SIG-M5 (cell line): ENCODE measurements at places on chromosomes 4 and X.

DNA sequence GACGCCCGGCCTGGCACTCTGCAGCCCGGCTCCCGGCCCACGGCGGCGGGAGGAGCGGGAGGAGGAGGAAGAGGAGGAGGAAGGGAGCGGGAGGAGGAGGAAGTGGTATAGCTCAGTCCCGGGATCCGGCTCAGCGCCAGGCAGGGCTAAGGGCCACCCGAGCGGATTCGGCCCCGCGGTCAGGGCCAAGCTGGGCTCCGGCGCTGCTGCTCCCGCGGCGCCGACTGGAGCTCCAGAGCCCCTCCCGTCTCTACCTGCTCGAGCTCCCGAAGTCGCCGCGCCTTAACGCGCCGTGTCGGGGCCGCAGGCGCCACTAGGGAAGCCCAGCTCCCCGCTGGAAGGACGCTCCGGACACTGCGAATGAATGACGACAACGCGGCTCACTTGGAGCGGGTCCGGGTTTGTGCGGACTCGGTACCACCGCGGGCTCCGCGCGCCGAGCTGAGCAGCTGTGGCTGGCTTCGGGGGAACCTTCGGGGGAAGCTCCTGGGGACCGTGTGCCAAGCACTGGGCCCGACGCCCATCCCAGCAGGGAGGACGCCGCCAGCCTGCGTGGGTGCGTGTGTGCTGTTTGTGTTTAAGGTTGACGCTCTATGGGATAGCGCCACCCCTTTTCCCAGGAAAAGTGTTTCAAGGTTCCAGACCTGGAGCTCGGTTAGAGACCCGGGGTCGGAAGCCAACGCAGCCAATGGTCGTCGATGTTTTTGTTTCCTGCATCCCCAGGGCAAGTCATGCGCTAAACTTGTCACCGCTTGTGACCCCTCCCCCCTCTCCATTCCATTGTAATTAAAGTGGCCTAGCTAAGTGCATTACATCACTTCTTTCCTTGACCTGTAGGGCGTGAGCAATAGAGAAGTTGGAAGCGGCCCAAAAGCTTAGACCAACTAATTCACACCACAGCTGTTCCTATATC lies at the start of gene TBC1D9:
TSS of gene TBC1D9 (minus strand) at position 67 of the 913 bp plus-strand sequence. CDS start 340 bp downstream, outside the sequence.
- no peak for DNase-seq

DNA sequence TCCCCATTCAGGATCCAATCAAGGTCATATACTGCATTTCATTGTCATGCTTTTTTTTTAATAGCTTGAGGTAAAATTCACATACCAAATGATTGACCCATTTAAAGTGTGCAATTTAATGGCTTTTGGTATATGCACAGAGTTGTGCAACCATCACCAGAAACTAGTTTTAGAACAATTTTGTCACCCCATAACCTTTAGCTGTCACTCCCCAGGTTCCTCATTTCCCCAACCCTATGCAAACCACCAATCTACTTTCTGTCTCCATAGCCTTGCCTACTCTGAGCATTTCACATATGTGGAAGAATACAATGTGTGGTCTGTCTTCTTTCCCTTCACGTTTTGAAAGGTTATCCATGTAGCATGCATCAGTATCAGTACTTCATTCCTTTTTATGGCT lies 1.4 kb upstream of the SMAD1 start:
- DNase-seq, result peak; percentile 47

DNA sequence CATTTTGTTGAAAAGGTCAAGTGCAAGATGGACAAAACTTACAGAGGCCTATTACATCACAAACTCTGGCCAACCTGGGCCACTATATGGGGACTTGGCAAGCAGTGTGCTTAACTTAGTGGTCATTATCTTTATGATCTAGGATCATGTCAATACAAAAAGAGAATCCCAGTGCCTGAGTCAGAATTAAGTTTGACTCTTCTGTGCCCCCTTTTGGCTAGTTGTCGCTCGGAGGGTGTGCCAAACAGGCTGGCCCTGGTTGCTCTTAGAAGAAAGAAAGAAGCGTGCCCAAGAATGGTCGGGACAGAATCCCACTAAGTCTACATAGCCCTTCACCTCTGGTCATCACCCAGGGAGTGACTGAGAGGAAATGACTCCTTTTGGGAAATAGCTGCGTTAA lies 100.1 kb downstream of the EIF4E start:
- no peak for DNase-seq

DNA sequence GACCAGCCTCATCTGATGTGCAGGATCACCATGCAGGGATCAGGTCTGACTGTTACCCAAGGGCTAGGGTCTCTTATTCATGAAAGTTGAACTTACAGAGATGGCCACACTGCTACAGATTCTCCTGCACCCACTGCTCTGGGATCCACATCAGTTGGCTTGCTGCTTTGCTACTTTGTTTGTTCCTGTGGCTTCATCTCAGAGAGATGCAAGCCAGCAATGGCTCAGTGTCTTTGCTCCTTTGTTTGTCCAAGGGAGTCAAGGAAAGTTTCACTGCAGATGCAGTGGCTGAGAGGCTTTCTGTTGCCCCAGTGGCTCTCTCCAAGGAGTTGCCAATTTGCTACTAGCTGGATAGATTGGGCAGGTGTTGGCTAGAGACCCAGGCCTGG lies 70.3 kb upstream of the UGT2B7 start:
- no peak for DNase-seq

GRCh38 chrX:40272141-40272540 lies 174.4 kb upstream of the BCOR start:
- DNase-seq, result no peak

- no peak for DNase-seq
Measured at GRCh38 chrX:10900585-10901289, 210.4 kb upstream of the HCCS start.

GRCh38 chr4:1775731-1776500 lies 17.2 kb upstream of the FGFR3 start:
- DNase-seq, result no peak

DNA sequence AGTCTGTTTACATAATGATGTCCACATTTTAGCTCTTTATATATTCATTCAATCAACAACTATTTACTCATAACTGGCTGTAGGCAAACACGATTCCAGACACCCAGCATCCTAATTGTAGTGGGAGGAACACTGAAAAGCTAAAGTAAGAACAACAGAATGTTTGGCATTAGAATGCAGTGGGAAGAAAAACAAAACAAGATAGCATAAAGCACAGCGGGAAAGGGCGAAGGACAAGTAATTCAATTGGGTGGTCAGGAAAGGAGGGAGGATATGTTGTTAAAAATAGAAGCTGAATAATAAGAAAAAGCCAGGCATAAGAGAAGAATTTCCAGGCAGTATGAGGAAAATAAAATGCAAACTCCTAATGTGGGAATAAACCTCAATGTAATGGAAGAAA lies 189.5 kb upstream of the FAT4 start:
- no peak for DNase-seq

DNA sequence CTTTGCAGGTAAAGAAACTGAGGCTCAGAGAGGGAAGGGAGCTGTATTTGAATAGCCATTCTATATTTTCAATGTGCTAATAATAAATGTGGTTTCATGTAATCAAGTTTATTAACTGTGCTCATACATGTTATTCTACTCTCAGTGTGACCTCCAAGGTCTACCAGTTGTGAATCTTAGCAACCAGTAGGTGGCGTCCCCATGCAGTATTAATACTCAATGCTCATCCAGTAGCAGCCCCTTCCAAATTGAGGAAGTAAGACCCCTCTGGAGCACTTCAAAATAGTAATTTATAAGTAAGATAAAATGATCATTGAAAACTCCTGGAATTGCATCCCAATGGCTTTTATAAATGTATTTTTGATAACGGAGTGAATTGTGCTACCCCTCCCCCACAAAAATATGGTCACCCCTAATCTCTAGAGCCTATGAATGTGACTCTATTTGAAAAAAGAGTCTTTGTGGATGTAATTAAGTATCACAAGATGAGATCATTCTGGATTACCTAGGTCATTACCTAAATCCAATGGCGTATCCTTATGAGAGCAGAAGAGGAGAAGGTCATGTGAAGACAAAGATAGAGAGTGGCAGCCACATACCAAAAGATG lies 20.4 kb upstream of the SEPSECS start:
- no peak for DNase-seq

GRCh38 chrX:20263474-20263873 lies 3.2 kb downstream of the RPS6KA3 start:
- DNase-seq, result no peak

DNA sequence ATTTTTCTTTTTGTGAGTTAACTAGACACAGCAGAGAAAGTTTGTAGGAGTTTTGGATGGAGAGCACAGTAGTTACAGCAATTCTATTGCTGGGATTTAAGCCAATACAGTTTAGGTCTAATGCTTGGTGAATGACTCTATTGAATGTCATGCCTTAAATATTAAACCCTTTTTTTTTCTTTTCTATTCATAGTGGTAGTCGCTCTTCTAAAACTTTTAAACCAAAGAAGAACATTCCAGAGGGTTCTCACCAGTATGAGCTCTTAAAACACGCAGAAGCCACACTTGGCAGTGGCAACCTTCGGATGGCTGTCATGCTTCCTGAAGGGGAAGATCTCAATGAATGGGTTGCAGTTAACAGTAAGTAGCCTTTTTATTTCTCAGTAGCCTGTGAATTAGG lies 34.8 kb upstream of the DCK start:
- DNase-seq, result no peak

GRCh38 chr4:57191523-57192034 lies 81.4 kb upstream of the IGFBP7 start:
- no peak for DNase-seq

DNA sequence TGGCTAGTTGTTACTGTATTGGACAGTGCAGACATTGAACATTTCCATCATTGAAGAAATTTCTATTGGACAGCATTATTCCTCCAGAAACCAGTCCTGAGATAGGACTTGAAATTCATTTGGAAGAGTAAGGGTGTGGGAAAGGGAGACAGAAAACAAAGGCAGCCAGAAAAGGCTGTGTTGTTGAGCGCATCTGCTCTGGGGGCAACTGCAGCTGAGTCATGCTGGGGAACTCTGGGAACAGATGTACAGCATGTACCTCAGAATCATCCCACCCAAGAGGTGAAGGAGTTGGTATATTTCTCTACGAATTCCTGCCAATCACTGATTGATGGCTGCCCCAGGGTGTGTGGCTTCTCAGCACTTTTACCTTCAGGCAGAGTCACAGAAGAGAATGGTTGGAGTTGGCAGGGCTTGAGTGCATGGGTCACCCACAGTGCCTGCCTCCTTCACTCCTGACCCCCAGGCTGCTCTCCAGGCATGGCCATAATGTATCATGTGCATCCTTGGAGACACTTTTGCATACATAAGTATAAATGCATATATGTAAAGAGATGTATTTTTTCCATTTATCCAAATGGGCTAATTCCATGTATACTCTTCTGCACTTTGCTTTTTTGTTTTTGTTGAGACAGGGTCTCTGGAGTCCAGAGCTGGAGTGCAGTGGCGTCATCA lies 39.4 kb downstream of the GEMIN8 start:
- no peak for DNase-seq

- no peak for DNase-seq
Measured at GRCh38 chr4:186272699-186273391, 6.9 kb downstream of the F11 start.

DNA sequence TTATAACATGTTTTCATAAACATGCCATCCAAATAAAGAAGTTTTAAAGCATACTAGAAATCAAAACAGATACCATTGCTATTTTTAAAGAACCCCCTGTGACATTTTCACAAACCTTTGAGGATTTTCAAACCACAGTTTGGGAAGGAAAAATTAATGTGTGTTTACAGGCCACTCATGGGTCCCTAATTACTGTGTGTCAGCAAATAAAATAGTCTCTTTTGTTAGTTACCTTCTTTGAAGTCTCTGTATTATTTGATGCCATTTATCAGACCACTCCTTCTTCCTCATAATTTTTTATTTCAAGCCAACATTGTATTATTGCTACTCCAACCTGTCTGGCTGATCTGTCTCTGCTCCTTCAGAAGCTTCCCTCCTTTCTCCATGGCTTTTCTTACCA lies 72.6 kb upstream of the TET2 start:
- no peak for DNase-seq

GRCh38 chr4:111678479-111678878 lies 466.8 kb upstream of the FAM241A start:
- no peak for DNase-seq

GRCh38 chr4:160175064-160175643 lies 1072.3 kb downstream of the RAPGEF2 start:
- no peak for DNase-seq

GRCh38 chrX:70478526-70479245 lies 34.1 kb downstream of the DLG3 start:
- DNase-seq, result no peak

DNA sequence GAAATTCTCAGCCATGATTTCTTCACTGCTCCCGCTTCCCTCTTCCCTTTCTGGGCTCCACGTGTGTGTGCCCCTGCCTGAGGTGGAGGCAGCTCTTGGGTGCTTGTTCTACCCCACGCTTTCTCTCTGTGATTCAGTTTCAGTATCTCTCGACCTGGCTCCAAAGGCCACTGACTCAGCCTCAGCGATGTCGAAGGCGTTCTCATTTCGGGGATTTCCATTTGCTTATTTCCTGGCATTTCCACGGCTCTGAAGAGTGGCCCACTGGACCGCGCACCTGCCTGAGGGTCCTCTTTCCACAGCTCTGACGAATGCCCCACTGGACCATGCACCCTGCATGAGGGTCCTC lies 52.4 kb downstream of the GAK start:
- no peak for DNase-seq

GRCh38 chrX:11261260-11261659 lies 32.0 kb upstream of the AMELX start:
- no peak for DNase-seq

DNA sequence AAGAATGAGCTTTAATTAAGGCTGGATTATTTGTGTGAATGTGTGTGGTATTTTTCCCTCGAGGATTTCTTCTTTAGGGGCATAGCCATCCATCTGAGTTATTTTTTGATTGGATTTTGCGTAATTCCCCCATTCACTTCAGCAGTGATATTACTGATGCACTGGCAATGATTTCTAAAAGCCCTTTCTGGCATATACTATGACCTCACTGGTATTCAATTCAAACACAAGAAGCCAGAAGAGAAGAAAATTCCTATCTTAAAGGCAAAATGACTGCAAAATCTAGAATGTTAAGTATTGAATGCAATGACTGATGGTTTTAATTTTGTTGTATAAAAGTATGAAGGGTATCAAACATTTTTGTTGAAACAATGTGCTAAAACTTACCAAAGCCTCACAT lies 71.1 kb upstream of the DDIT4L start:
- no peak for DNase-seq

- no peak for DNase-seq
Measured at GRCh38 chrX:129842510-129843208, 1.0 kb downstream of the ZDHHC9 start.

- DNase-seq, result no peak
Measured at GRCh38 chrX:55161581-55161980, 58.6 kb upstream of the PAGE5 start.

- no peak for DNase-seq
Measured at GRCh38 chr4:16224264-16225166, 1.8 kb downstream of the TAPT1 start.

GRCh38 chrX:15860921-15861320 lies 6.3 kb upstream of the AP1S2 start:
- DNase-seq, result no peak

GRCh38 chr4:73259571-73260090 lies 1.0 kb upstream of the ANKRD17 start:
- no peak for DNase-seq
